AML-193 (cell line): ENCODE measurements at places on chromosomes 4 and X.

DNA sequence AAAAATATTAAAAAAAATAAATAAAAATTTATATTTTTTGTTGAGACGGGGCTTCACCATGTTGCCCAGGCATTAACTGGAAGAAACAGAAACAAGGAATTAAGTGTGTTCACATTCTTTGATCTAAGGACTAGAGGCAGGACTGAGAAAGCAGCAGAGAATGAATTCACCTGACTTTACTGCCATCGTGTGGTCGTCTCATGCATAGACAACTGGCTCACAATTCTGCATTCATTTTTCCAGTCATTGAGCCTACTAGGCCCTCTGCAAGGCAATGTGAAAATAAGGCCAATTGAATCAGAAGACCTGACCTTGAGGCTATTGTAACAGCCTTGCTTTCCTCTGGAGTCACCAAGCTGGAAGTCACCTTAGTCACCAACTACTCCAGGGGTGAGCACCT, 37.4 kb downstream of the LHFPL1 start:
- DNase-seq = no peak

DNA sequence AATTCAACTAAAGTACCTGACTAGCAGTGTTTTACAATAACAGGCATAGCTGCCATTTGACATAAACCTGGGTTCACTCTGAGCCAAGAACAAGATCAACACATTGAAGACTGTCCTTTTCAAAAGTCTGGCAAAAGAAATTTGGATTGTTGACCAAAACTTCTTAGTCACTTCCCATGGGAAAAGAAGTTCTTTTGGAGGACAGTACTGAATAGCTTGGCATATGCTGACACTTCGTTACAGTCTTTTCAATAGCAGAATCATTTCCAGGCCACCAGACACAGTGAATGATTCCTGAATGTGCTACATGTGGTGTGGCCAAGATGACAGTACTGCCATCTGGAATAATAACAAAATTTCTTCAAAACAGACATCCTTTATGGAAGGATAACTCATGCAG, 560.3 kb downstream of the GRID2 start:
- no peak for DNase-seq

DNA sequence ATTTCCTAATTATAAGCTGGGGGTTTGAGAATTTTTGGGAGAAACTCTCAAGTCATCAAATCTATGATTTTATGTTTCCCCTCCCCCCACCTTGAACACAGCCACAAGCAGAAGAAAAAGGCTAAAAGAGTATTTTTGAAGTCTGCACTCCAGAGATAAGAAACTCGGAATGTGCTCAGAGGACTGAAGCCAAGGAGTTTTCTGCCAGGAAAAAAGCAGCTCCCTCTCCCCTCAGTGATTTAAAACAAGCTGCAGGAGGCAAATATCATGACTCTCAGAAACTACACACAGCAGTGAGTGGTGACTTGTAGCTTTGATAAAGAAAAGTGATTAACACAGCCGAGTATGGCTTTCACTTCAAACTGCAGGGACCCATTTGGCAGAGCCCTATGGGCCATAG, 800.2 kb upstream of the FTHL17 start:
- DNase-seq = no peak

DNA sequence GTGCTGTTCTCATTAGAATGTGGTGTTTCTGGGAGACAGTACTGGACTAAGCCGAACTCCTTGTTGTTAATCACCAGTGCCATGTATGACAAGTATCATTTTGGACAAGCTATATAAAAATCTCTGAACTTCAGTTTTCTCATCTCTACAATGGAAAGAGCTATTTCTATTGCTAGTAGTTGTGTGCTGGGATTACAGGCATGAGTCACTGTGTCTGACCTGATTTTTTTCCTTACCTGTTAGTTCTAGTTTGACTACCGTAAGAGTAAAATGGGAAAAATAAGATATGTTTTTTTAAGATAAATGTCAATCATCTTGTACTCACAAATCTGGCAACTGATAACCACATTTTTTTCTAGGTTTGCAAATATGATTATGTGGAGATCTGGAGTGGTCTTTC, 192.3 kb downstream of the TLL1 start:
- DNase-seq = no peak

DNA sequence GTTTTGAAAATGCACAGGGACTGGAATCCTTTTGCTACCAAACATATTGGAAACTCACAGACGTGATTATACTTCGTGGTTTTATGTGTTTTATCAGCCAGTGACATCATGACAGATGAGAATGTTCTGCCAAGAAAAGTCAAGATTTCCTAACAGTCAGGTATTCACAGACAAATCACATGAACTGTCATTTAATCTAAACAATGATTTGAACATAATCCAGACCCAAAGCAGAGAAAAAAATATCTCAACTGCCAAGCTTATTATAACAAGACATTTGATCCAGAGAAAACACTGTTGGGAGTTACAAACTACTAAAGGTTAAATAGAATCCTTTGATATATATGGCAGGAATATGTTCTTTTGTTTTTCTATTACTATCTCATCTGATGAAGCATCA, 635.9 kb upstream of the FRG1 start:
- no peak for DNase-seq

GRCh38 chr4:170743633-170744032, 653.9 kb upstream of the AADAT start:
- DNase-seq = no peak

DNA sequence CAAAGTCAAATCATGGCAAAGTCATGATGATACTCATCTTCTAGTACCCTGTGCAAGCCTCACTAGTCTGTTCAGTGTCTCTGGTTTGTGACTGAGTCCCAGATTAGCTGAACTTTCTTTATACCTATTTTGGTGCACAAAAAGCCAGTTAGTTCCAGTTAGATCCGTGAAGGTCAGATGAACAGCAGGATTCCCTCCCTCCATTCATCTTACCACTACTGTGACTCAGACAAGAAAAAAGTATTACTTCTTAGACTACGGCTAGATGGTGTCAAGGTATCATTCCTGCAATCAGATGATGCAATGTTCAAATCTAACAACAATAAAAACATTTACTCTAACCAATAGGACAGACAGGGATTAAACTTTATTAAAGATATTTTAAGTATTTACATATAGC, 30.4 kb downstream of the ARHGEF6 start:
- no peak for DNase-seq

GRCh38 chr4:98784947-98785706, 126.7 kb upstream of the TSPAN5 start:
- DNase-seq = no peak

GRCh38 chrX:153948002-153948466, 3.6 kb upstream of the RENBP start:
- DNase-seq = no peak

- no peak for DNase-seq
These were observed 27.0 kb upstream of the TSPAN5 start for GRCh38 chr4:98685225-98686042.

DNA sequence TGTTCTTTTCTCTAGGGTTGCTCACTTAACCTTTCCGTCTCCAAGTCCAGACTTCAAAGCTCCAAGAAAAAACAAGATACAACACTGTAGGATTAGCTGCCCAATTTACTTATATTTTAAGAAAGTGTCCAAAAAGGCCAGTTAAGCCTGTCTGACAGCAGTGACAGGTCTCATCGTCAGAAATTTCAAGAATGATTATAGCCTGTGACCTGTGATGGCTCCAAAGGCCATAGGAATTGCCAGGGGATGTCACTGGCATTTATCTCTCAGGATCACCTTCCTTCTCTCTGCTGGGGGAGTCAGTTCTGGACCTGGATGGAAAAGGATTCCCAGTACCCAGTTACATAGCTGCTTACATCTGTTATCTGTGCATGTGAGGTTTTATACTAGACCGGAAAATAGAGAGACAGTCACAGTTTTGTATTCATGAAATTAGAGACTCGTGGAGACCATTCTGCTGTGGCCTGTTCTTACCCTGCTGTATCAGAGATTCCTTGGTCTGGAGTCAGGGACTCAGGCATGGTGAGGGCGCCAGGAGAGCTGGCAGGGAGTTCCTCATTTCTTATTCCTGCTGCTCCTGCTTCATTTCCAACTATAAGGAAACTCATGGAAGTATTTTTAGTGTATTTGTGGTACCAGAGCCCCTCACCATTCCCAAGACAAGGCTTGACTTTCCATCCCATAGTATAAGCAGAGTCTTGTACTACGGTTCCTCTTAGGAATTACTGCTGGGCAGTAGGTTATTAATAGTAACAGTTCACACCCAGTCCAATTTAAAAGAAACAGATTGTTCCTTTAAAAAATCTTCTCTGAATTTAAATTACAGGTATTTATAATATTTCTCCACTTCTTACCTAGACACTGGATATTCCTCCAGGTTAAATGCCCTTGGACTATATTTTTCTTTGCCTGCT, 220.8 kb downstream of the SHROOM3 start:
- DNase-seq = no peak

GRCh38 chr4:71235311-71236201, 103.3 kb upstream of the SLC4A4 start:
- no peak for DNase-seq

- no peak for DNase-seq
These were observed 21.3 kb downstream of the CCKAR start for GRCh38 chr4:26468977-26469376.

- DNase-seq = no peak
These were observed 364.8 kb downstream of the PDGFC start for GRCh38 chr4:156606554-156607477.

DNA sequence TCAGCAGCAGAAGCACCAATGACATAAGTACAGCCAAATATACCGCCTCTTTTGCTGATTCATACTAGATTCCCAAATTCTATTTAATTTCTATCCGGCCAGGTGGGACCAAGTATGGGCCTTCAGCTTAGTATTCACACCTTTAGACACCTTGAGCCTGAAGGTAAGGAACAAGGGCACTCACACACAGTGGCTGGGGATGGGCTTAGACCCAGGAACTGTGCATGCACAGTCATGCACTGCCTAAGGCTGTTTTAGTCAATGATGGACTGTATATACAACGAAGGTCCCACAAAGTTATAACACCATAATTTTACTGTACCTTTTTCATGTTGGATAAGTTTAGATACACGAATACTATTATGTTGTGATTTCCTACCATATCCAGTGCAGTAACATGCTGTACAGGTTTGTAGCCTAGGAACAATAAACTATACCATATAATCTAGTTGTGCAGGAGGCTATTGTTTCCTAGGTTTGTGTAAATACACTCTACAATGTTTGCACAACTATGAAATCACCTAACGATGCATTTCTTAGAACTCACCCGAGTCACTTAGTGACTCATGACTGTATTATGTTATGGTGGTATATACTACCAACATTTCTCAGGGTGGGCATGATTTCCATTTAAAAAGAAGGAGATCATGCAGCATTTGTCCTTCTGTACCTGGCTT, 9.7 kb upstream of the CLNK start:
- no peak for DNase-seq

GRCh38 chr4:7396186-7396910, 38.4 kb downstream of the PSAPL1 start:
- no peak for DNase-seq

GRCh38 chrX:17046478-17047097, 100.1 kb downstream of the REPS2 start:
- peak; percentile 57 for DNase-seq

GRCh38 chrX:45806410-45807121, 605.9 kb upstream of the DIPK2B start:
- no peak for DNase-seq

GRCh38 chr4:39642885-39643552, 4.4 kb upstream of the SMIM14 start:
- DNase-seq = no peak

GRCh38 chrX:26007462-26007861, 130.7 kb upstream of the MAGEB18 start:
- DNase-seq = no peak

GRCh38 chr4:7813674-7814073, 126.0 kb downstream of the AFAP1 start:
- DNase-seq = no peak

- peak; percentile 29 for DNase-seq
These were observed 63.9 kb downstream of the TRAPPC11 start for GRCh38 chr4:183722731-183723560.

DNA sequence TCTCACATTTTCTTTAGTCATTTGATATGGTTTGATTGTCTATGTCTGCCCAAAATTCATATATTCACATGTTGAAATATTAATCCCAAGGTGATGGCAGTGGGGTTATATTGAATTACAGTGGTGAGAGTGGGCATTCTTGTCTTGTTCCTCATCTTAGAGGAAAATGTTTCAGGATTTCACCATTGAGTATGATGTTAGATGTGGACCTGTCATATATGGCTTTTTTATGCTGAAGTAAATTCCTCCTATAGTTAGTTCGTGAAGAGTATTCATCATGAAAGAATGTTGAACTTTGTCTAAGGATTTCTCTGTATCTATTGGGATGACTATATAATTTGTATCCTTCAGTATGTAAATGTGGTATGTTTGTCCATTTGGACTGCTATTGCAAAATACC, 512.3 kb upstream of the EPHA5 start:
- DNase-seq = no peak

DNA sequence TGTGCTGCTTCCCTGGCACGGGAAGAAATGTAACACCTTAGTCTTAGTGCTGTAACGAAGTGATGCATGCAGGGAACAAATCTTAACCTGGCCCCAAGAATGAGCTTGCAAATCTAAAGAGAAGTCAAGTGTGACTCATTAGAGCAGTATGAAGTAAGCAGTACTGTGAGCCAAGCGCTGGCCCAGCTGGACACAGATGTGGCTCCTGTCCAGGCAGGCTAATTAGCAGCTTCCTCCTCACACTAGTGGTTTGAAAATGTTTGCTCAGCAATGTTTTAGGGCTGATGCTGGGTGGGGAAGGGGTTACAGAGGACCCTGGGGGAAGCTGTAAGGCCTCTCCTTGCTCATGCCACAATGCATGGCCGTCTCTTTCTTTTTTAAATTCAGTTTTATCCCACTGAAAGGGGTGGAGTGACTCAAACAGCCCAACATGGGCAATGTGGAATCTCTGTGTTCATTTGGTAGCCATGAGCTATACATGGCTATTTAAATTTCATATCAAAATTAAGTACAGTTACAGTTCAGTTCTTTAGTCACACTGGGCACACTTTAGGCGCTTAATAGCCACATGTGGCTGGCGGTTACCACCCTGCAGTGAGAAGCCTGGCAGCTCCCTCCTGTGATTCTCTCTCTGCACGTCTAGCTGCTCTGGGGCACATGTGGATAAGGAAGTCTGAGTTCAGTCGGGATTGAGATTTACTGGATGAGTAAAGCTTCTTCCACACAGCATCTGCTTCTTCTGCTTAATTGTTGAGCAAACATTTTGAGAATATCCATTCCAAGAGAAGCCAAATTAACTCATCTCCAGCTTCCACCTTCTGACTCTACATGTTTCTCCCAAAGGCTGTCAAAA, 48.8 kb downstream of the MAP7D2 start:
- peak; percentile 43 for DNase-seq

- DNase-seq = no peak
These were observed 2.7 kb downstream of the REST start for GRCh38 chr4:56910172-56910967.
